NAMALWA (cell line): ENCODE measurements at places on chromosomes 1 and 21.
A peak's percentile ranks its signal among the peaks of the same experiment; 100 is the strongest.

DNA sequence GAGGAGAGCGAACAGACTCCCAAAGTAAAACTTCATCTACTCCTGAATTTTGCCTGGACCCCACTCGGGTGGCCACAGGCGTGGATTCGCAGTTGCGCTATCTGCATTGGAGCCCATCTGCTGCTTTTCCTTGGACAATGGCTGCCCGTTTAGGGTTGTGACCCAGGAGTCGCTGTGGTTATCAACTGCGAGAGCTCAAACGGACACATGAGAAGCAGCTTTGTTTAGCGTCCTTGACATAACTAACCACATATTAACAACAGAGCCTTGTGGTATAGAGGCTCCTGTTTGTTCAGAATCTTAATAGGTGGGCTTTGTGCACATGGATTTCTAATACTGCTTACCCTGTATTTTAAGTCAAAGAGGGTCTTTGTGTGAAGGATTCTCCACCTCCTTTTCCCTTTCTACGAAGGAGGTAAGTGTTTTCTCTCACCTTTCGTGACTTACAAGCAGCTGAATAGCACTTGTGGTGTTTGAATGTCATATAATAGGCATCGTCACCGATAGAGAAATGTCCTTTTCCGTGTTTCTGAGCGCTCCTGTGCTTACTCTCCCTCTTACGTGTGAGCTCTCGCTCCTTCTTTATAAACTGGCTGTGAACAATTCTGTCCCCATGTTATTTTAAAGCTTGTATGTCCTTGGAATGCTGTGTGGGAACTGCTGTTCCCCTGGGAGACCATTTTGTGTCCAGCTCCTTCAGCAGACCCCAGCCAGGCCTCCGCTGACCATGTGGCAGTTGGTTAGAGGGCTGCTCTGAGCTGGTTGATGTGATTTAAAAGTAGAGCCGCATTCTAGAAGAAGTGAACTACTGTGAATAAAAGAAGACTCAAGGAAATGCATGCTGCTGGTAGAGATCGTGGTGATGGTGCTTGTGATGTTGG lies 441.4 kb downstream of the RPS6KC1 start:
- DNase-seq = no peak

- DNase-seq = no peak
Observed at GRCh38 chr1:183808296-183809027, 3.5 kb downstream of the RGL1 start.

DNA sequence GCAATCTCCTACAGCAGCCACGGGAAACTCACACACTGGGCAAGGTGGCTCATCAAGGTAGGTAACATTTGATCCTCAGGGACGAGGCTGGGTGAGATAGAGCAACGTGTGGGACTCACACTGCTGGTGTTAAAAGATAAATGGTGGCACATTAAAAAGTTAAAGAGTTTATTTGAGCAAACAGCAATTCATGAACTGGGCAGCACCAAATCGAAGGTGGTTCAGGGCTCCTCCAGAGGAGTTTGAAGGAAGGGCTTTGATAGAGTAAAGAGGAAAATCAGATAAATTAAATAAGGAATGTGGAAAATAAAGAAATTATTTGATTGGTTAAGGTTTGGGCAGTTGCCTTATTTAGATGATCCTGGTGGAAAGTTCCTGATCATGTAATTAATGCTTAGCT lies 23.6 kb upstream of the TMEM51 start:
- no peak for DNase-seq

GRCh38 chr1:117009132-117009531 lies 7.6 kb downstream of the CD101 start:
- DNase-seq = no peak

GRCh38 chr1:84505493-84506001 lies 639 bp upstream of the SPATA1 start:
- DNase-seq = peak; percentile 60

GRCh38 chr1:218683242-218683641 lies 338.1 kb downstream of the TGFB2 start:
- no peak for DNase-seq

GRCh38 chr1:3491291-3492246 lies 37.1 kb downstream of the ARHGEF16 start:
- peak; percentile 87 for DNase-seq

DNA sequence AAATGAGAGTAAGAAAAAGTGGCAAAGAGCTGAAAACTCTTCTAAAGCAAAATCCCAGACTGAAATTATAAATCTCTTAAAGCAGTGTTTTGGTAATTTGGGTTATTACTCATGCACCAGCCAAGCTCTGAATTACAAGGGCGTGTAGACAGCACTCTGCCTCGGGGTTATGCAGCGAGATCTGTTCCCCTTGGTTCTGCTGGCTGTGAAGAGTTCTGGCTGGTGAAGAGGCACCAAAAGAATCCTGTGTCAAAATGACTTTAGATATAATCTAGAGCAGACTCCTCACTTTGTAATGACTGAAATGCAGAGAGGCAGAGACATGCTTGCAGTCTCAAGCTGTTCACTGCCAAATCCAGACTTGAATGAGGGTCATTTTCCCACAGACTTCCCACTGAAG lies 461.8 kb upstream of the CXADR start:
- DNase-seq = no peak

DNA sequence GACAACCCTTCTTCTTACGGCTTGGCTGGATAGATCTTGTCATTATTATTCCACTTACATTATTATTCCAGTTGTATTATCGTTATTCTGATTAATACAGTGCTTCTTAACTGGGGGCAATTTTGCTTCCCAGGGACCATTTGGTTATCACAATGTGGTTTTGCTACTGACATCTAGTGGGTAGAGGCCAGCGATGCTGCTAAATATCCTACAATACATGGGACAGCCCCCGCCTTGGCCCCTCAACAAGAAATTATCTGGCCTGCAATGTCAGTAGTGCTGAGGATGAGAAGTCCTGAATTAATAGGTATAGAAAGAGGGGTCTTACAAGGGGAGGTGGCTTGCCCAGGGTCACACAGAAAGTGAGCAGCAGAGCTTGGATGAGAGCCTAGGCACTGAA lies 105.6 kb downstream of the PTPRU start:
- DNase-seq = peak; percentile 32

GRCh38 chr1:35524106-35524505 lies 33.1 kb downstream of the KIAA0319L start:
- DNase-seq = no peak

- DNase-seq = no peak
Observed at GRCh38 chr1:154154534-154155191, at the start of gene NUP210L. NUP210L (minus strand) TSS chr1:154155073.

DNA sequence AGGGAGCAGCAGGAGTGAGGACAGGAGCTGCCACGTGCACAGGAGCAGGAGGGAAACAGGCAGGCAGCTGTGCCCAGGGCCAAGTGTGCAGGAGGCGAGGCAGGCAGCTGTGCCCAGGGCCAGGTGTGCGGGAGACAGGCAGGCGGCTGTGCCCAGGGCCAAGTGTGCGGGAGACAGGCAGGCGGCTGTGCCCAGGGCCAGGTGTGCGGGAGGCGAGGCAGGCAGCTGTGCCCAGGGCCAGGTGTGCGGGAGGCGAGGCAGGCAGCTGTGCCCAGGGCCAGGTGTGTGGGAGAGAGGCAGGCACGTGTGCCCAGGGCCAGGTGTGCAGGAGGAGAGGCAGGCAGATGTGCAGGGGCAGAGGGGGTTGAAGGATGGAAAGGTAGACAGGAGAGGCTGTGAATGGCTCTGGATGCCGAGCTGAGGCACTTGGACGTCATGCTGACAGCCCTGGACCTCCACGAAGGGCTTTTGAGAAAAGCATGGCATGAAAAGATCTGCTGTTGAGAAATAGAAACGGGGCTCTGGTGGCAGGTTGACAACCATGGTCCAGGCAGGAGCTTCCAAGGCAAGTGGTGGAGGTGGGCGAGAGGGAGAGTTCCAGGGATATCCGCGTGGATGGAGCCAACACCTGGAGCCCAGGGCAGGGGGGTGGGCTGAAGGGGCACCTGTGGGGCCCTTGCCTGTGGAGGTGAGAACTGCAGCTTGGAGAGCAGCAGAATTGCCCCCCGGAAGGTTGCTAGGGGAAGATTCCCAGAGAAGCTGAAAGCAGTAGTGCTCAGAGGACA lies 19.1 kb upstream of the NPHP4 start:
- DNase-seq = no peak

GRCh38 chr1:154178013-154178412 lies 13.9 kb downstream of the TPM3 start:
- no peak for DNase-seq

DNA sequence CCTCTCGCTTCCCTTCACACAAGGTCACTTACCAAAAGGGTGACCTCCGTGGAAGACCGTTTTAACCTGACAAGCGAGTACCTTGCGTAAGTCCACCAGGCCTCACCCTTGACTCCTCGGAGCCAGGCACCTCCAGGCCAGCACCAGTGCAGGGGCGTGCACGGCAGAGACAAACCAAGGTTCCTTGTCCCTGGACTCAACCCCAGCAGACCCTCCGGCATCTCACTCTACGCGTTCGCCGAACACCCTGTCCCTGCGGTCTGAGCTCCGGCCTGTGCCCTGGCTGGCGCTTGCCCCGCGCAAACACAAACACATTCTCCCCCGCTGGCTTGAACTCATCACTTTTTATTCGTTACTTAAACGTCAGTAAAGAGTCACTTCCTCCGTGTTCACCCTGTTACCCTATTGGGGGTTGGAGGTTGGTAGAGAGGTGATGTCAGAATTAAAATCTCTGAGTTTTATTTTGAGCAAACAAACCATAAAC lies 4.5 kb downstream of the TBX15 start:
- DNase-seq = no peak

- no peak for DNase-seq
Observed at GRCh38 chr1:219265026-219265515, 91.4 kb downstream of the LYPLAL1 start.

GRCh38 chr1:50516056-50516455 lies 92.8 kb upstream of the DMRTA2 start:
- DNase-seq = no peak

DNA sequence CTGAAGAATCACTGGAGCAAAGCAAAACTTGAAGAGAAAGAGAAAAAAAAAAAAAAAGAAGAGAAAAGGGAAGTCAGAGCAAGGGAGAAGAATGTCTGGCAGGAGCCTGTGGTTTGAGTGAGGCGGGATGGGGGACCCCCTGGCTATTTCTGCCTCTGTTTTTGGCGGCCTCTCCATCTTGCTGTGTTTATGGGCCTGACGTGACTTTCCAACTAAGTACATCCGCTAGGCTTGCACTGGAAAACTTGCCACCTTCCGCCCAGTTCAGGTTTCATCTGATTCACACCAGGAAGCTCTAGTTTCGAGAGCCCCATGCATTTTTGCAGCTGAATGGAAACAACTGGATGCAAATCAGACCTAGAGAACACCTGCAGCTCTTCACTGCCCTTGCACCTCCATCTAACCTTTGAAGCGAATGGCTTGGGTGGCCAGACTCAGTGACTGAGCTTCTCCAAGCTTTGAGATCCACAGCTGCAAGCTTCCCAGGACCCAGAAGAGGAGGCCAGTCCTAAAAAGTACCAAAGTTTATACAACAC lies 28.0 kb downstream of the TBX15 start:
- DNase-seq = peak; percentile 80

DNA sequence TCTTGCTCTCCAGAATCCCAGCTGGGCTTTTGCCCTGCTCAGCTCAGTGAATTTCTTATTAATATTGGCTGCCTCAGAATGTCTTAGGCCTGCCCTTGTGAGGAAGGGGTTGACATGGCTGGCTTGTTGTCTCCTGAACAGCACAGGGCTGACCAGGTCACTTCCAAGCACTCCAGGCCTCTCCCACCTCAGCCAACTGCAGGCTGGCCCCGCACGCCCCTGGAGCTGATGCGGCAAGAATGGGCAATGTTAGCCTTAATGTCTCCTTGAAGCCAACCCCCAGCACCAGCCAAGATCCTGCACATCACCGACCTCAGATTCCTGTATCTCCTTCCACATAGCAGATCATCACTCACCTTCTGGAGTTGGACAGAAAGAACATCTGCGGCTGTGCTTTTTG lies 598.6 kb downstream of the AJAP1 start:
- DNase-seq = no peak

DNA sequence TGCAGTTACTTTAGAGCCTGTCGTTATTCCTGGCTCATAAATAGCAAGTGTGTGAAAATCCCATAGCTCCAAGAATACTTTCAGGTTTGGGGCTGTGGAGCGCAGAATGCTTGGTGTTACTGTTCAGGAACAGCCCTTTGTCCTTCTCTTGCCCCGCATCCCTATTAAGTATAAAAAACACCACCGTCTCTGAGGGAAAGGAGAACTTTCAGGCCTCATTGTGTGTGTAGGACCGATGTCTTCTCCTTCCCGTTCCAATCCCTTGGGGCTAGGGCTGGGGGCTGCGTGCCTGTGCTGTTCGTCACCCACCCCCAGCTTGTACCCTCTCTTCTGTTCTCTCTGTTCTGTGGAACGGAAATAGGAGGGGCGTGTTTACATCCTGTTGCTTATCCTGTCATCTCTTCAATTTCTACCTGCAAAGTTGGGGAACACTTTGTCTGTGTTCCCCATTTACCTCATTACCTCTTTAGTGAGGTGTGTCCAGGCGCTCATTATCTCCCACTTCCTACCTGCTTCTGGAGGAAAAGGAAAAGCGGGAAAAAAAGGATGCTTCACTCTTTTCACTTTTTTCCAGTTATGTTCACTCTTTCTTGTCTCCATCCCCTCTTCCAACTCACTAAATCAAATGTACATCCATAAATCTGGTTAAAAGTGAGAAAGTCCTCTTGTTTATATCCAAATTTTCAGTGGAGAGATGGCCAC lies 788 bp upstream of the TXNIP start:
- peak; percentile 77 for DNase-seq

DNA sequence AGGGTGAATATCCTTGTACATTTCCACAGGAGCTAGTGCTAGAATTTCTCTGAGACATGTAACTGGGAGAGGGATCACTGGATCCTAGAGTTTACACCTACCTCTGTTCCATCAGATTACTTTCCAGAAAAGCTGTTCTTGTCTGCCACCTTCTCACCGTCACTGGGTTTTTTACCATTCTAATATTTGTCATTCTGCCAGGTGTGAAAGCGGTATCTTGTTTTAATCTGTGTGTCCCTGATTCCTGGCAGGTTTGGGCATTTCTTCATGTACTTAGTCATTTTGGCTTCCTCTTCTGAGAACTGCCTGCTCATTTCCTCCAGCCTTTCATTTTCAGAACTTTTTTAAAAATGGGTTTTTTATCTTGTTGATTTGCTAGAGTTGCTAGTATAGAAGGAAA lies 5.1 kb downstream of the PMF1 start:
- no peak for DNase-seq

DNA sequence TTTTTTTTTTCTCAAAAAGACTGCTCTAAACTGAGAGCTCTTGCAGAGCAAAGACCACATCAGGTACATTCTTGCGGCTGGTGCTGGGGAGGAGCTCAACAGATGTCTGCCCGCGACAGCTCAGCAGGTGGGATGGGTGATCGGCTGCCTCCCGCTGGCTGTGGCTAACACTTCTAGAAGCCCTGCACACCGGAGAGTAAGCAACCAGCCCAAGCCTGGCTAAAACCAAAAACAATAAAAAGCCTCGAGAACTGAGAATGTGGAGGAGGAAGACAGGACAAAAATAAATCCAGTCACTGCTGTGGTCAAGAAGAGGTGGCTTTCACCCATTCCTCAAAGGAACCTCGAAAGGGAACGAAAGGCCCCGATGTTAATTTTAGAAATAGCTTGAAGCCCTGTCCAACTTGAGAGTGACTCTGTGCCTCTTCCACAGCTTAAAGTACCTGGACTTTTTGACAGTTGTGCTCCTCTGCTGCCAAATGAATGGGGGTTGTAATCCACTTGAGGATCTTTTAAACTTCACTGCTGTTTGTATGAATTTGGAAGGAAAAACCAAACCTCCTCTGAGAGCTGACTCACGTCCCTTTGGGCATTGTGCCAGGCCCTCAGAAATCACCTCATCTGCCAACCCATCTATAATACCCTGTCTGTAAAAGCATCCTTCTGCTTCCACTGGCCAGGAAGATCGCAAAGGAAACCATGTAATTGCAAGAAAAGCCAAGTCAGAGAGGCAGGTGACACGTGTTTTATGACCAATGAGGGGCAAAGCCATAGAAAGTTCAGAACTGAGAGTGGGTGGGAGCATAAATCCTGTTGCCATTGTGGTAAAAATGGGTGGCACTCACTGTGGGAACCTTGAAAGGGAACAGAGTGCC lies 78.6 kb downstream of the KCNN3 start:
- peak; percentile 71 for DNase-seq
